Left lobe of liver (tissue), 2 donors: ENCODE measurements at places on chromosomes 7 and 10. TPM values are rescaled to one million over a fixed set of nuclear protein-coding genes. Genes with fewer than 3 reads are reported as not detected.

- DNase-seq: no peak
Observed at GRCh38 chr7:110800984-110801383, 289.9 kb upstream of the LRRN3 start.

DNA sequence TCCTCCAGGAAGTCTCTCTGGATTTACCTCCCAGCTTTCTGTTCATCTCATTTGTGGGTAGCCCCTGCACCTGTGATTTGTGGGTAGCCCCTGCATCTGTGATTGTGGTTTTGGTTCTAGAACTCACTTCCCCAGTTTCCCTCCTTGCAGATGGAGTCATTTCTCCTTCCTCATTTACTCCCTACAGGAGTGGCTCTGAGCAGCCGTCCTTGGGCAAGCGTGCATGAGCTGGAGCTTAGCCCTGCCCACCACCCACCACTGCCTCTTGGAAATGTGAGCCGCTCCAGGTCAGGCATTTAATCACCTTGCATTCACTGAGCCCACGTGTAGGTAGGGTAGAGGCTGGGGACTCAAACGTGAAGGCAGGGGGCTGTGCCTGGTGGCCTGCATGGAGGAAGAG, 8.2 kb downstream of the COL26A1 start:
- no peak for DNase-seq

DNA sequence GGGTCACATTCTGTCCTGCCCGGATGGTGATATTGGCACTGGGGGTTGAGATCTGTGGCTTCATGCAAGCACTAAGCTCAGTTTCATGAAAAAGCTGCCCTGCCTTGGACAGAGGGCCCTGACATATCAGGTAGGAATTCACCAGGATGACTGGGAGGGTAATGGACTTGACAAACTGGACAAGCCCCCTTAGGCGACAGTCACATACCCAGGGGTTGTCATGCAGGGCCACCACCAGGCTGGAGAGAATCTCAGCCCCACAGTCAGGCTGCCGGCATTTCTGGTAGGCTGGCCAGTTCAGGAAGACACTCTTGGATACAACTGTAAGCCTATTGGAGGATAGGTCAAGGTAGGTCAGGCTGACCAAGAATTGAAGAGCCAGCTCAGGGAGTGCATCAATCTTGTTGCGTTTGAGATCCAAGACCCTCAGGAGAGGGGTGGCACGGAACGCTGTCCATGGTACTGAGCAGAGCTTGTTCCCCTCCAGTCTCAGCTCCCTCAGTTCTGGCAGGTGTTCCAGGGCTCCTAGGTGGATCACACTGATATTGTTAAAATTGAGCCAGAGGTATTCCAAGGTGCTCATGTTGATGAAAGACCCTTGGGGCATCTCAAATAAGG, 824 bp downstream of the LRIT2 start:
- DNase-seq: no peak

DNA sequence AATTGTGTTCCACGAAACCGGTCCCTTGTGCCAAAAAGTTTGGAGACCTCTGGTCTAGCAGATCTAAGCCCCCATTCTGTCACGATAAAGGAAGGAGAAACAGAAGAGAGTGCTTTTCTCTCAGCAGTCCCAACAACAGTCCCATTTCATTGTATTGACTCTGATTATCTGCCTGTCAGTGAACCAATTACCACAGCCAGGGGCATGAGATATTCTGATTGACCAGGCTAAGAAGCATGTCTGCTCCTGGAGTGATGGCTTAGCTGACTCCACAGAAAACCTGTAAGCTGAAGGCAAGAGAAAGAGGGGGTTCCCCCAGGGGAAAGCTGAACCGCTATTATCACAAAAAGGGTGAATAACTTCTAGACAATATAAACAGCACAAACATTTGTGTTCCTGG, 765.4 kb downstream of the SORCS1 start:
- no peak for DNase-seq

The IL2RA gene
- 1.3 TPM for total RNA-seq
